ENCODE measurements at places on chromosomes 16 and 17.

- ATAC-seq = no peak
Measured at GRCh38 chr16:86406056-86406455, 104.3 kb upstream of the FOXF1 start.

DNA sequence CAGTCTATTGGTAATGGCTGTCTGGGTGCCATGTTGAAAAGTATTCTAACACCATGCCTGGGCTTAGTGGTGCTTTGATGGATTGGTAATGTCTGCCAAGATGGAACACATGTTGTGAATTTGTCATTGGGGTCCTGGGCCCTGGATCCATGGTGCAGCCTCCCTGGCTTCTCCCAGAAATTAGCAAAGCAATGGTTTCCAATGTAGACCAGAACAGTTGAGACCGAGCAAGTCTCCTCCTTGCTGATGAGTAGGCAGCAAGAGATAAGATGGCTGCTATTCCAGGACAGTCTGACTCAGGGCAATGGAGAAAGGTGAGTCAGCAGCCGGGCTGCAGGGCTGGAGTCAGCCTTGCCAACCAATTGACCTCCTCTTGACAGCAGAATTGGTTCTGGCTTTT, 30.8 kb downstream of the GPR139 start:
- ATAC-seq = no peak

DNA sequence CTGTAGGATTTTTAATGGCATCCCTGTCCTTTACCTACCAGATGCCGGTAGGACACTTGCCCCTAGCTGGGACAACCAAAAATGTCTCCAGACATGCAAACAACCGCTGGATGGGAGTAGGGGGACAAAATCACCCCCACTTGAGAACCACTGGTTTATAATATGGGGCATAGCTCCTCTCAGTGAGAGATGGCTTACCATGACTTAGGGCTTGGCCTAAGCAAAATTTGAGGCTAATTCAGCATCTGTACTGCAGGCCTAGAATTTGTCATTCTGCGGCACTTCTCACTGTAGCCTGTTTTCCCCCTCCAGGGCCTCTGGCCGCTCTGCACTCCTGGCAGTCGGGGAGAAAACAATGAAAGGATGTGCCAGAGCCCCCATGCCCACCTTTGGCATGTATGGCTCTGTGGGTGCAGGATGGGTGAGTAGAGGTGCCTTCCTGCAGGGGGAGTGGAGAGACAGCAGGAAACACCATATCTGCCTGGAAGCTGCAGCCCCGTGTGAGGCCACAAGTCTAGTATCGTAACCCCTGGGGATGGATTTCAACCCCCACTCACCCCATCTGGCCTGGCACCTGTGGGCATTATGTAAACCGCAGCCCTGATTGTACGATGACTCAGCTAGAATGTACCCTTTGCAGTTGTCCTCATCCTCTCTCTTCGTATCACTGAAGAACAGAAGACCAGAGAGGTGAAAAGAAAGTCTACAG, 268.1 kb downstream of the SOX9 start:
- ATAC-seq = no peak

DNA sequence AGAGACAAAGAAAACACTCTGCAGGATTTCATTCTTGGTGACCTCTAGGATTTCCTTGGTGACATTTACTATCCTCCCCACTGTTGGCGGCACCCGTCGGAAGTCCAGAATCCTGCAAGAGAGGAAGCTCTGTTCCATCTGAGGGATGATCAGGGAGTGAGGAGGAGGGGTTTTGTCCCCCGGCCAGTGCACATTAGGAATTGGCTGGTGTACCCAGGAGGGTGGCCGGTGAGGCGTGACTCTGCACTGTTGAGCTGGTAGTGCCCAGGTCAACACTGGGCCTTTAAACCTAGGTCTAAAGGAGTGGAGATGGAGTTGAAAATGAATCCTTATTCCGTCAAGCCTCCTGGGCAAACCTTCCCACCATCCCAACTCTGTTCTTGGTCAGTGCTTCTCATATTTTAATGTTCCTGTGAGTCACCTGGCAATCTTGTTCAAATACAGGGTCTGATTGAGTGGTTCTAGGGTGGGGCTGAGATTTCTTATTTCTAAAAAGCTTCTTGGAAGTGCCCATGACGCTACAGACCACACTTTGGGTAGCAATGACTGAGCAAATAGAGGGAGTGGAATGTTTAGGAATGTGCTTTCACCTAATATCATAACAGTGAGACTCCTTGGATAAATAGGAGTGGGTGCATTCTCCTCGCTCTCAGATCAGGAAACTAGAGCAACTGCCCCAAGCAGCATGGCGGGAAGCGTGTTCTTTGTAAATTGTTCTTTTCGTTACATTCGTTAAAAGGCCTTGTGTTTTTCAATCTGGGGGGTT, 30.7 kb downstream of the PRKAR1A start:
- no peak for ATAC-seq

DNA sequence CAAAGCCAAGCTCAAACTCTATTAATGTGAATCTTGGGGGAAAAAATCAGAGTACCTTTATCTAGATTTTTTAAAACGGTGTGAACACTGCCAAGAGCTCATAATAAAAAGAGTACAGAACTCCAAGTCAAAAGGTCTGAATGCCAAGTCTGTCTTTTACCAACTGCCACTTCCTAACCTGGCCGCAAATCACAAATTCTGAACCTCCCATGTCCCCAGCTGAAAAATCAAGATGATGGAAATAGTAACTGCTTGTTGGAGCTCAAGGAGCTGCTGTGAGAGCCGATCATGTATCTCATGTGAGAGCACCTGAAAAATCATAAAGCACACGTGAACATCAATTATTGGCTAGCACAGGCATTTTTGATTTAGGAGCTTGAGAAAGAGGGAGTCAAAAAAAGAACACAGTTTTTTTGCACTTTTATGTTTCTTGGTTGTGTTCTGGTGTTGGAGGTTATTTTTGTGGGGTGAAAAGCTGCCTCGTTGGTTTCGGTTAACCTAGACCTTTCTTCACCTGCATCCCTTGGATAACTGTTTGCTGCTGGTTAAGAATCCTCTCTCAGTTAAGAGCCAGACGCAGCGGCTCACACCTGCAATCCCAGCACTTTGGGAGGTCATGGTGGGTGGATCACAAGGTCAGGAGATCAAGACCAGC, 50.5 kb downstream of the GAS7 start:
- ATAC-seq = no peak

All from gastroesophageal sphincter (tissue), 4 donors.